NCI-H1694 (cell line): ENCODE measurements at places on chromosomes 13 and 19.

DNA sequence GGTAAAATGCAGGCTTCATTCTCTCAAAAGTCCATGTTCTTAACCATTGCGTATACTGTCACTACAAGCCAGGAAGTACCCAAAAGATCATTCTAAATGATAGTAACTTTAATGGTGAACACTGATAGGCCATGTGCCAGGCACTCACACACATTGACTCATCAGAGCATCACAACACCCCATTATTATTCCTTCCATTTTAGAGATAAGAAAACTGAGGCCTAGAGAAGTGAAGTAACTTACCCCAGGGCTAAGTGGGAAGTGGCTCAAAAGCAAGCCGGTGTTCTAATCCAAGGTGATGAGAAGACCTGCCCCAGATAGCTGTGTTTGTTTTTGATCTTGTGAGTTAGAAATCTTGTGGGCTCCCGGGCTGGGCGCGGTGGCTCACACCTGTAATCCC lies 1.4 kb upstream of the PHLDB3 start:
- no peak for DNase-seq

DNA sequence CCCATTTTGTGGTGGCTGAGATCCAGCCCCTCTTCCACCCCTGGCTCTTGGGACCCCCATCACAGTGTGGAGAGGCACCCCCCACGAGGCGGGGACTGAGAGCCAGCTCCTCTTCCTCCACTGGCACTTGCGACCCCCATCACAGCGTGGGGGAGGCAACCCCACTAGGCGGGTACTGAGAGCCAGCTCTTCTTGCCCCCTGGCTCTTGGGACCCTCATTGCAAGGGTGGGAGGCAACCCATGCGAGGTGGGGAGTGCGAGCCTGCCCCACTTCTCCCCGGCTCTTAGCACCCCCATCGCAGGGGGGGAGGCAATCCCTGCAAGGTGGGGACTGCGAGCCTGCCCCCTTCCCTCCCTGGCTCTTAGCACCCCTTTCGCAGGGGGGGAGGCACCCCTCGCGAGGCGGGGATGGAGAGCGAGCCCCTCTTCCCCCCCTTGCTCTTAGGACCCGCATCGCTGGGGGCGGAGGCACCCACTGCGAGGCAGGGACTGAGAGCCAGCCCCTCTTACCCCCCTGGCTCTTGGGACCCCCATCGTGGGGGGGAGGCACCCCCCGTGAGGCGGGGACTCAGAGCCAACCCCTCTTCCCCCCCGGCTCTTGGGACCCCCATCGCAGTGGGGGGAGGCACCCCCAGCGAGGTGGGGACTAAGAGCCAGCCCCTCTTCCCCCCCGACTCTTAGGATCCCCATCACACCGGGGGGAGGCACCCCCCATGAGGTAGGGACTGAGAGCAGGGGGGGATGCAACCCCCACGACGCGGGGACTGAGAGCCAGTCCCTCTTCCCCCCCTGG lies 364.6 kb upstream of the SPRY2 start:
- DNase-seq, result no peak

GRCh38 chr13:91398413-91399188 lies at the start of gene GPC5:
Gene GPC5 (plus strand): TSS chr13:91398621.
- DNase-seq, result no peak

DNA sequence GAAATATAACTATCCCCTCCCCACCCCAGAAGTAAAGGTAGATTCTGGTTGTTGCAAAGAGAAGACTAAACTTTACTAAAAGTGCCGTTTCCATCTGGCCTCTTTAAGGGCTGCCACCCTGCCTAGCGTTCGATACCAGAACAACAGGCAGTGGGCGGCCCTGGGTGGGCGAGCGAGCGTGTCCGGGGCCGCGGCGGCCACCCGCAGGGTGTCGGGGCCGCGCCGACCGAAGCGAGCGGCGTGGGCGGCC lies 2.6 kb downstream of the FGF9 start:
- no peak for DNase-seq

- DNase-seq, result no peak
Observed at GRCh38 chr19:11534538-11534937, 4.1 kb upstream of the CNN1 start.

- DNase-seq, result no peak
Observed at GRCh38 chr13:91264484-91264883, 83.0 kb upstream of the MIR17HG start.

GRCh38 chr19:17772172-17772571 lies 20.9 kb downstream of the FCHO1 start:
- DNase-seq, result no peak

GRCh38 chr19:1244693-1245451 lies 3.3 kb downstream of the ATP5F1D start:
- no peak for DNase-seq

DNA sequence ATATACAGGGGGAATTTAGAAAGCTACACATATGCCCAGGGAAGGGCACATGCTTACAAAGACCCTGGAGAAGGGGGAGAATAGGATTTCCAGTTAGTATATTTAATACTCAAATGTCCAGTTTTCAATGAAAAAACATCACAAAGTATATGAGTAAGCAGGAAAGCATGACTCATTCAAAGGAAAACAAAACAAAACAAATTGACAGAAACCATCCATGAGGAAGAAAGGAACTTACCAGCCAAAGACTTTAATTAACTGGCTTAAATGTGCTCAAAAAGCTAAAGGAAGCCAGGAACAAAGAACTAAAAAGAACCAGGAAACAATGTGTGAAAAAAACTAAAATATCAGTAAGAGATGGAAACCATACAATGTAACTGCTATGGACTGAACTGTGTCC lies 716.2 kb upstream of the ARGLU1 start:
- DNase-seq, result no peak

DNA sequence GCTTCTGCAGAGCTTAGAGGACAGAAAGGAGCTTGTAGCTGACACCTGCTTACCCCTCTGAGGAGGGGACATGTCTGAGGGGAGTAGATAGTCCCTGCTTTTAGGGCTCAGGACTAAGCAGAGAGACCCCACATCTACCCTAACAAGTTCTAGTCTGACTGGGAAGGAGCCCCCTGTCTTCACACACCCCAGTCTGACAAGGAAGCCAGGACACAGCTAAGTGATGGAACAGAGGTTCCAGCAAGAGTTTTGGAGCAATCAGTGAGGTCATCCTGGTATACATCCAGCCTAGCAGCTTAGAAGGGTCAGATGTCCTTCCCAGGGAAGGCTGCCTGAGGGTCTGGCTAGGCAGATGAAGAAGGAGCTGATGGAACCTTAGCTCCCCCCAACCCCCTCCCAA lies 15.0 kb downstream of the PAF1 start:
- DNase-seq, result no peak

DNA sequence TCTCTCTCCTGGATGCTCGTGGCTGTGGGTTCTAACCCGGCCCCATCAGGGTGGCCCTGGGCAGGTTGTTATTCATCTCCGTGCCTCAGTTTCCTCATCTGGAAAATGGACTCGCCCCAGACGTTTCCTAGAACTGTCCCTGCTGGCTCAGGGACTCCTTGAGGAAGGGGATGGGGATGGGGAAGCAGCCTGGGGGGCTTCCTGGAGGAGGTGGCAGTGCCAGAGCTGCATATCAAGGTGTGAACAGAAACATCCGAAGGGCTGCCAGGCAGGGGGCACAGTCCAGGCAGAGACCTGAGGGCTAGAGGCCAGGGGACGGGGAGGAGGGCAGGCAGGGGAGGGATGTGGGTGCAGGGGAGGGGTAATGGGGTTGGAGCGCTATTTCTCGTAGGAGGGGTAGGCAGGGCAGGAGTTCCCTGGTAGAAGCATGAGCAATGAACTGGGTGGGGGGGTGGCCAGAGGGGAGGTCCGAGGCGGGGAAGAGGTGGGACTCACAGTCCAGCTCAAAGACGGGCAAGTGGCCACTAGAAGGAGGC lies 3.6 kb upstream of the ELANE start:
- no peak for DNase-seq

GRCh38 chr19:15216363-15216762 lies 15.6 kb upstream of the NOTCH3 start:
- DNase-seq, result no peak

DNA sequence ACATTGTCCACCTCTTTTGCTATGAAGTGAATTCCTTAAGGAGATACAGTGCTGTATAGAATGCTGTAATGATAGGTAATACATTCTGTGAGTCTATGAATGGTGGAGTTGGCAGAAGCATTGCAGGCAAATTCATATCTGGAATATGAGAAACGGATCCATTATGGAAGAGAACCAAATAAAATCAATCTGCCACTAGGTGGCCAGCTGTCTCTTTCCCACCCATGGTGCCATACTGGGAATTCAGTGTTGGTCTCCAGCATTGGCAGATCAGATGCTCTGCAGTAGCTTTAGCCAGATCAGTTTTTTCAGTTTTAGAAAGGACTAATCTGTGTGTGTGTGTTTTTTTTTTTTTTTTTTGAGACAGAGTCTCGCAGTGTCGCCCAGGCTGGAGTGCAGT lies 27.6 kb downstream of the DNAJC3 start:
- peak; percentile 30 for DNase-seq

DNA sequence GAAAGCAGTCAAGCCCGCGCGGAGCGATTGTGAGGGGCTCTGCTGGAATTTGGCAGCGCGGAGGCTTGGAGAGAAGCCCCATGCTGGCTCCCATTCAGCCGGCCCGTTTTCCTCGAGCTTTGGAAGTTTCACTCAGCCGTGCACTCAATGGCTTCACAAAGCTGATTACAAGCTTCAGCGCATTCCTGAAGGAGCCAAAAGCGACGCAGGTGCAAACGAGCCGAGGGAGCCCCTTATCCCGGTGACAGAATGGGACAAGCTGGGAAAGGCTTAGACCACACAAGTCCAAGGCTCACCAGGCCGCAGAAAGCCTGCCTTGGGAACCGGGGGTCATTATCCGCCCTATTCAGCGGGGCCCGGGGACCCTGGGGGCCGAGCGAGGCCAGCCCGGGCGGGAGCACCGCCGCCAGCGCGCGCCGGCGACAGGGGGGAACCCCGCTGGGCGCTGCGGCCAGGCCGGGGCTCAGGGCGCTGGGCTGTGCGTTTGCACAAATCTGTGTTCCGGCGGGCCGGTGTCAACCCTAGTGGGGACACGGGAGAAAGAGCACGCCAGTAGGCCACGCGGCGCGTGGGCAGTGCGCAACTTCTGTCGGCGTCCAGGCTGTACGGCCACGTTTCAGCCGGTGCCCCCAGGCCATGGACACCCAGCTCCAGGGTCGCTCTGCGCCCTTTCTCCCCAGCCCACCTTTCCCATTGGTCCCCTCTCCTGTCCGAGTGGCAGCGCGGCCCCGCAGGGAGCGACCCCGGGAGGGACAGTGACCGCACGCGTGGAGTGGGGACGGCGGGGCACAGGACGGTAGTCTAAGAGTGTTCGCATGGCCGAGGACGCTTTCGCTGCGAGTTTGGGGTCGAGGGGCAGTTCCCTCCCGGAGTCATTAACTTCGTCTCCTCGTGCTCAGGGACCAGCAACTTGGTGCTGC lies 37.3 kb downstream of the SOX1 start:
- no peak for DNase-seq

DNA sequence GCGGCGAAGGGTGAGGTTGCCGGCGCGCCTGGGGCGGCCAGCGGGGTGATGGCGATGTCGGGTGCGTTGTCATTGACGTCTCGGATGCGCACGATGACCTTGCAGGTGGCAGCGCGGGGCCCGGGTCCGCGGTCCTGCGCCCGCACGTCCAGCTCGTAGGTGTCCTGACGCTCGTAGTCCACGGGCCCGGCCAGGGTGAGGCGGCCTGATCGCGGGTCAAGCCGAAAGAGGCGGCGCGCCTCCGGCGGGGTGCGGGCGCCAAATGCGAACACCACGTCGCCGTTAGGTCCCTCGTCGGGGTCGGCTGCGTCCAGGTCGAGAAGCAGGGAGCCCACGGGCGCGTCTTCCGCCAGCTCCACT lies 1.1 kb downstream of the PCDH8 start:
- DNase-seq, result no peak

DNA sequence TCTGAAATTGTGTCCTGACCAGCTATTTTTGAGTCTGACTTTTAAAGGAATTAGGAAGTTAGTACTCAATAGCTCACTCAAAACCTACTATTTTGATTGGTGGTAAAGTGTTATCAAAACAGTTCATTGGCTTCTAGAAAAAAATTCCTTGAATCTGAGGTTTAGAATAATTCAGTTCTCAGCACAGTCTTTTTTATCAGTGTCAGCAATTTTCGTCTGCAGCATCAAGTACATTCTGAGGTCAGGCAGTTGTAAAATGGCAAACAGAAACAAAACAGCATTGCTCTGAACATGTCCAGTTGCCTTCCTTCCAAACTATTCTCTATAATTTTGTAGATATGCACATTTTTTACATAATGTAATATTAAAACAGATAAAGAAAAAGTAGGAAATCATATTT lies 1644.1 kb downstream of the SLITRK5 start:
- DNase-seq, result no peak

GRCh38 chr19:18481505-18482222 lies 40.2 kb downstream of the ELL start:
- DNase-seq, result no peak

- no peak for DNase-seq
Observed at GRCh38 chr19:3028305-3029064, 595 bp downstream of the TLE2 start.

- no peak for DNase-seq
Observed at GRCh38 chr19:1755467-1756171, 2.3 kb downstream of the ONECUT3 start.

GRCh38 chr19:47549261-47549862 lies 23.6 kb downstream of the ZNF541 start:
- DNase-seq, result no peak

- DNase-seq, result no peak
Observed at GRCh38 chr13:30776661-30777060, 41.3 kb downstream of the ALOX5AP start.

GRCh38 chr19:46372901-46373490 lies 26.1 kb downstream of the PPP5C start:
- peak; percentile 57 for DNase-seq

DNA sequence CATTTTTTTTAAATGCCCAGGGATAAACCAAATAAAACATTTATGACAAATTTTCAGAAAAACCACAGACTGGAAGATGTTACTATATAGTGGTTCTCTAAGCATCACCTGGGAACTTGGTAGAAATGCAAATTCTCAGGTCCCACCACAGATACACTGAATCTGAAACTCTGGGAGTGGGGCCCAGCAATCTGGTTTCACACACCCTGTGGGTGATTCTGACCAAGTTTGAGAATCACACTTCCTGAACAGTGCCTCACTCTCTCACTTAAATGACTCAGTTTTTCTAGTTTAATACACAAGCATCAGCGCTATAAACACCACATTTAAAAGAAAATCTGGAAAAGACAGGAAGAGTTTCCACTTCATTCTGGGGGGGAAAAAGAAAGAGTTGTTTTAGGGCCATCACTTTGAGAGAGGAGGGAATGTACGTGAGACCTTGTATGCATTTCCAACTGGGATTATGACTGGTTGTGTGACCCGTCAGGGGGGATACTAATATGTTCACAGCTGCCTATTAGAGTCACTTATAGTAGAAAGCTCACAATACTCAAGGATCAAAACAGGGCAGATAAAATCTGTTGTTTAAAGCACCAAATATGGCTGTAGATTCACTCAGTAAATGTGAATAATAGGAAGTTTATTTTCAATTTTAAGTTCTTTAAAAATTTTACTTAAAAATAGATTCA lies 567.7 kb downstream of the GPC6 start:
- DNase-seq, result no peak

- no peak for DNase-seq
Observed at GRCh38 chr13:37385956-37386670, 212.5 kb downstream of the POSTN start.
